ENCODE measurements at places on chromosomes 12 and 14. TPM values are rescaled to one million over a fixed set of nuclear protein-coding genes. Genes with fewer than 3 reads are reported as not detected.

DNA sequence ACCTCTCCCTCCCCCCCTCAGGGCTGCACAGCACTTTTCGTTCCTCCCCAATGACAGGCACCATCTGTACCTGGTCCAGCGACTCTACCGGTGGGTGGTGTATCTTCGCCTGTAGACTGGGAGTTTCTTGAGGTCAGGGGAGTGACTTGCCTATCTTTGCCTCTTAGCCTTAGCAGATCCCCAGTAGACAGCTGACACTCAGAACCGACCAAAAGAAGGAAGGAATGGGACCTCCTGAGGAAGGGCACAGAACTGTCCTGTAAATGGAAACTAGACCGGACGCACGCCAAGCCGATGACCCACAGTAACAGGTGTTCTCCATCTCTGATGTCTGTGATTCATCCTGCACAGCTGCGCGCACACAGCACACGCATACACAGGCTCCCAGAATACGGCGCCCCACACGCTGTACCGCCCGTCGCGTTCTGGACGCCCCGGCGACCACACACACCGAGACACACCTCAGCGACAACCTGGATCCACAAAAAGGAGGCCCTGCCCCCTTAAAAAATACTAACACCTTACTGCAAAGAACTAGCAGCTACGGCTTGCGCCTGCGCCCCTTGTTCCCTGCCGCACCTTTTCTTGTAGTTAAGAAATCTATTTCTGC, 673 bp upstream of the TTC9 start:
- no peaks in the 10 kb centered on the region for H3K36me3 ChIP-seq
- H3K4me3 ChIP-seq = peak overlapping the region; percentile 46
- peaks cover 17% of the 10 kb centered on the region for H3K27me3 ChIP-seq
- DNase-seq = no peak
- H3K4me1 ChIP-seq = peaks cover 12% of the 10 kb centered on the region

- H3K36me3 ChIP-seq = no peaks in the 10 kb centered on the region
- H3K27ac ChIP-seq = no peak overlapping the region
- H3K4me1 ChIP-seq = no peaks in the 10 kb centered on the region
- no peak for DNase-seq
Measured at GRCh38 chr12:86774841-86775388, 518.7 kb upstream of the MGAT4C start.

- H3K27me3 ChIP-seq = no peaks in the 10 kb centered on the region
- no peak for DNase-seq
- H3K36me3 ChIP-seq = no peaks in the 10 kb centered on the region
- no peaks in the 10 kb centered on the region for H3K4me1 ChIP-seq
- H3K4me3 ChIP-seq = no peak overlapping the region
Measured at GRCh38 chr12:41058266-41058665, 129.9 kb upstream of the PDZRN4 start.

- H3K4me3 ChIP-seq = no peak overlapping the region
- DNase-seq = no peak
- no peak overlapping the region for H3K27ac ChIP-seq
- no peaks in the 10 kb centered on the region for H3K27me3 ChIP-seq
- no peaks in the 10 kb centered on the region for H3K36me3 ChIP-seq
Measured at GRCh38 chr14:88904206-88904647, 79.8 kb downstream of the TTC8 start.

- peak overlapping the region; percentile 38 for H3K4me3 ChIP-seq
- H3K27me3 ChIP-seq = no peaks in the 10 kb centered on the region
- no peaks in the 10 kb centered on the region for H3K4me1 ChIP-seq
Measured at GRCh38 chr14:70555890-70556289, 21.1 kb upstream of the ADAM20 start.

- H3K4me3 ChIP-seq = no peak overlapping the region
- H3K27ac ChIP-seq = no peak overlapping the region
- no peaks in the 10 kb centered on the region for H3K27me3 ChIP-seq
- no peaks in the 10 kb centered on the region for H3K4me1 ChIP-seq
Measured at GRCh38 chr12:84594157-84594556, 318.4 kb downstream of the SLC6A15 start.

DNA sequence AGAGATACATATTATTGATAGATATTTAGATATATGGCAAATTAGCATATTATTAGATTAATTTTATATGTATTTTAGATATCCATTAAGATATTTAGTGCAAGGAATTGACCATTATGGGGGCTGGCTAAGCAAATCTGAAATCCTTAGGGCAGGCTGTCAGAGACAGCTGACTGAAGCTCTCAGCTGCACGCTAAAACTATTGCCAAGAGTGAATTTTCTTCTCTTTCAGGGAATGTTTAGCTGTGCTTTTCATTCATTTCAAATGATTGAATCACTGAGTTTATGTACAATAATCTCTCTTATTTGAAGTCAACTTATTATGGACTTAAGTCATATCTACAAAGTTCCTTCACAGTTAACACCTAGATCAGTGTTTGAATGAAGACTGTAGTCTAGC, 566.5 kb downstream of the LRFN5 start:
- no peaks in the 10 kb centered on the region for H3K36me3 ChIP-seq
- no peaks in the 10 kb centered on the region for H3K27me3 ChIP-seq
- no peak overlapping the region for H3K4me3 ChIP-seq
- H3K4me1 ChIP-seq = no peaks in the 10 kb centered on the region
- no peak for DNase-seq

GRCh38 chr12:34368079-34368478, 345.8 kb downstream of the ALG10 start:
- H3K4me1 ChIP-seq = no peaks in the 10 kb centered on the region
- H3K36me3 ChIP-seq = no peaks in the 10 kb centered on the region
- no peak overlapping the region for H3K27ac ChIP-seq
- no peak overlapping the region for H3K4me3 ChIP-seq
- H3K27me3 ChIP-seq = peaks cover 29% of the 10 kb centered on the region

DNA sequence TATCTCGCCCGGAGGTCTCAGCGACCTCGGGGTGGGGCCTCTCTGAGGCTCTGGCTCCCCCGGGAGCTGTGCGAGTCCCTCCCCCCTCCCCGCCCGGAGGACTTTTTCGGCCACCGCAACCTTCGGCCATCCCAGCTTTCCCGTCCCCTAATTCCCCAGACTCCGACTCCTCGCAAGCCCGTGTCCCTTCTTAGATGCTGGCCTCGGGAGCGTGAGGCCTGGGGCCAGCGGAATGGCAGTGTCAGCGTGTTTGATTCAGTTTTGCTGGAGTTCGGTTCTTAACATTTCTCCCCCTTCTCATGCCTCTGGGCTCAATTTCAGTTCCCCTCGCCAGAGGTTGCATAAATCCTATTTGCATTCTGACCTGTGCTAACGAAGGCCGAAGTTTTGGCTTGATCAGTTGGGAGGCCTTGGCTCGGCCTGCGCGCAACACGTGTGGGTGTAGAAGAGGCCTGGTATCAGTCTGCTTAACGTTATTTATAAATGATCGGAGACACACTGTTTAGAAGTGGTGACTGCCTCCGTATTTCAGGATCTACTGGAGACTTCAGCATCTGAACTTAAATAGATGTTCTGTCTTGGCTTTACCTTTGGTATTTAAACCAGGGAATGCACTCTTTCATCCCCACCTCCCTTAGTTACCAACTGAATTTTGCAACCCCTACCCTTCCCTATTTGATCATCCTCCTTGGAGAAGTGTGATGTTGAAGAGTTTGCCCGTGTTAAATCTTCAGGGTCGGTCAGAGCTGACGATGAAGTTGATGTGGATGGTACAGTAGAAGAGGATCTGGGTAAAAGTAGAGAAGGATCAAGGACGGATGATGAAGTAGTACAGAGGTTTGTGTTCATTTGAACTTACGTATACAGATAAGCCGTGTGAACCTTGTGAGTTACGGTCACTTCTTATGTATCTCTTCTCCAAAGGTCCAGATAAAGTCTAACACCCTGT, 851 bp downstream of the HSP90B1 start:
- H3K27me3 ChIP-seq = no peaks in the 10 kb centered on the region
- peak overlapping the region; percentile 95 for H3K4me3 ChIP-seq
- H3K27ac ChIP-seq = peak overlapping the region; percentile 91
- peaks cover 24% of the 10 kb centered on the region for H3K4me1 ChIP-seq
- peaks cover 27% of the 10 kb centered on the region for H3K36me3 ChIP-seq
- peak; percentile 66 for DNase-seq

DNA sequence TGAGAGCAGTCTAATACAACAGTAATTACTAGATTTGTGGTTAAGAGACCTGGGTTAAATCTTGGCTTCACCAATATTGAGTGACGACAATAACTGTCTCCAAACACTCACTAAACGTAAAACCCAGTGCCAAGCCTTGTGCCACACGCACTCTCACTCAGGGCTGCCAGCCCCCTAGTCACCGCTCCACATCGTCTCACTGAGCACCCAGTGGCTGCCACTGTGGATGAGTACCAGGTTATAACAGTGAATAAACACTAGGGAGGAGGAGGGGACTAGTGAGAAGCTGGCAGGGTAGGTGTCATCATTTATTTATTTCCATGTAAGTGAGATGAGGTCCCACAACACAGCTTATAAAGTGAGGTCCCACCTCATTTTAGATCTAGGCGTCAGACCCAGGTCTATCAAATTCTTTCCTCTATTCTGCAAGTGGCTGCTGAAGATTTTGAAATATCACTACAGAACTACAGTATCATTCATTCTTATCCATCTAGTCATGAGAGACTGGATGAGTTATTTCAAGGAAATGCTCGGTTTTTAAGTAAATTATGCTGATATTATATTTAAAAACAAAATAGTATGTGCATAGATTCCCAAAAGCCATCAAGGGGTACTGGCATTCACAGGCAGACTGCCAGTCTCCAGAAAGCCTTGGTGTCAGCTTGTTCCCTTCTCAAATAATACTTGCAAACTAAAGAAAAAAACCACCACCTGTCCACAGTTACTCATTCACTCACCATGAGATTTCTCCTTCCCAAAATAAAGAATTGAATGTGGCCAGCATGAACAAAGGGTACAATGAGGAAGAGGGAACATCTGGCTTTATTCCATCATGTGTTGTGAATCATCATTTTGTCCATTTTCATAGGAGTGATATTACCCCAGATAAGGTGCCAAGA, 84.0 kb downstream of the PTPN21 start:
- no peak overlapping the region for H3K4me3 ChIP-seq
- no peaks in the 10 kb centered on the region for H3K4me1 ChIP-seq
- peaks cover 53% of the 10 kb centered on the region for H3K36me3 ChIP-seq
- H3K27ac ChIP-seq = no peak overlapping the region

GRCh38 chr12:43766291-43766690, 7.5 kb downstream of the IRAK4 start:
- no peaks in the 10 kb centered on the region for H3K4me1 ChIP-seq
- no peaks in the 10 kb centered on the region for H3K36me3 ChIP-seq

DNA sequence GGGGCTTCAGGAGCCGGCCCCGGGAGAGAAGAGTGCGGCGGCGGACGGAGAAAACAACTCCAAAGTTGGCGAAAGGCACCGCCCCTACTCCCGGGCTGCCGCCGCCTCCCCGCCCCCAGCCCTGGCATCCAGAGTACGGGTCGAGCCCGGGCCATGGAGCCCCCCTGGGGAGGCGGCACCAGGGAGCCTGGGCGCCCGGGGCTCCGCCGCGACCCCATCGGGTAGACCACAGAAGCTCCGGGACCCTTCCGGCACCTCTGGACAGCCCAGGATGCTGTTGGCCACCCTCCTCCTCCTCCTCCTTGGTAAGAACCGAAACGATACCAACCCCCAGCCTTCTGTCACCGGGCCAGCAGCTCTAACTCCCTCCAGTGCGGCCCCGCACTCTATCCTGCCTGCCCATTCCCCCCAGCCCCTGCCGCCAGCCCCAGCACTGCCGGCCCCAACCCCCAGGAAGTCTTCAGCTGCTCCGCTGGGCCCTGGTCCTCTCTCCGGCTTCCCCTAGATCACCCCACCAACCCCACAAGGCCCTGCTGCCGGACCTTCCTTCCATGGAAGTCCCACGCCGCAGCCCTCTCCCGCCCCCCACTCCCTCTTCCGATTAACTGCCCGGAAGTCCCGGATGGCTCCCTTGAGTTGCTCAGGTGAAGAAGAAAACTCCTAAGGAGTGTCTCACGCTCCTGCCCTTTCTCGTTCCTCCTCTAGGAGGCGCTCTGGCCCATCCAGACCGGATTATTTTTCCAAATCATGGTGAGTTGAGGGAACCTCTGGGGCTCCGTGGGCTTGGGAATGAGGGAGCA, 693 bp downstream of the LRP10 start:
- peak overlapping the region; percentile 100 for H3K4me3 ChIP-seq
- H3K27me3 ChIP-seq = no peaks in the 10 kb centered on the region
- H3K27ac ChIP-seq = peak overlapping the region; percentile 96
- peak; percentile 80 for DNase-seq

- no peaks in the 10 kb centered on the region for H3K27me3 ChIP-seq
- peaks cover 29% of the 10 kb centered on the region for H3K36me3 ChIP-seq
- peaks cover 8% of the 10 kb centered on the region for H3K4me1 ChIP-seq
- no peak for DNase-seq
Measured at GRCh38 chr14:99850709-99851108, 57.5 kb downstream of the EML1 start.

GRCh38 chr14:73723797-73724661, 9.8 kb upstream of the PNMA1 start:
- peak; percentile 77 for DNase-seq
- peak overlapping the region; percentile 75 for H3K27ac ChIP-seq
- no peak overlapping the region for H3K4me3 ChIP-seq

The GNB3 gene
- 3.0 TPM for total RNA-seq

The RNASE4 gene
- 22.2 TPM for total RNA-seq

The NANOG gene
- total RNA-seq = 0.33 TPM
